Muscle of arm (tissue), 14 donors: ENCODE measurements at places on chromosomes 7 and 10. TPM values are rescaled to one million over a fixed set of nuclear protein-coding genes. Genes with fewer than 3 reads are reported as not detected.

SYCE1 gene
- 0.32 TPM for polyA plus RNA-seq

CDK5 gene
- 12.7 TPM for polyA plus RNA-seq

ARID5B gene
- polyA plus RNA-seq: 17.5 TPM

CLDN3 gene
- polyA plus RNA-seq: 0.38 TPM

NODAL gene
- polyA plus RNA-seq: 0.38 TPM

GPR37 gene
- polyA plus RNA-seq: 27.5 TPM

CALML5 gene
- not detected for polyA plus RNA-seq

- no peak for DNase-seq
These were observed 15.6 kb downstream of the SEC31B start for GRCh38 chr10:100504096-100504495.

- DNase-seq: no peak
These were observed 264.3 kb upstream of the RNF32 start for GRCh38 chr7:156376317-156376716.

DNA sequence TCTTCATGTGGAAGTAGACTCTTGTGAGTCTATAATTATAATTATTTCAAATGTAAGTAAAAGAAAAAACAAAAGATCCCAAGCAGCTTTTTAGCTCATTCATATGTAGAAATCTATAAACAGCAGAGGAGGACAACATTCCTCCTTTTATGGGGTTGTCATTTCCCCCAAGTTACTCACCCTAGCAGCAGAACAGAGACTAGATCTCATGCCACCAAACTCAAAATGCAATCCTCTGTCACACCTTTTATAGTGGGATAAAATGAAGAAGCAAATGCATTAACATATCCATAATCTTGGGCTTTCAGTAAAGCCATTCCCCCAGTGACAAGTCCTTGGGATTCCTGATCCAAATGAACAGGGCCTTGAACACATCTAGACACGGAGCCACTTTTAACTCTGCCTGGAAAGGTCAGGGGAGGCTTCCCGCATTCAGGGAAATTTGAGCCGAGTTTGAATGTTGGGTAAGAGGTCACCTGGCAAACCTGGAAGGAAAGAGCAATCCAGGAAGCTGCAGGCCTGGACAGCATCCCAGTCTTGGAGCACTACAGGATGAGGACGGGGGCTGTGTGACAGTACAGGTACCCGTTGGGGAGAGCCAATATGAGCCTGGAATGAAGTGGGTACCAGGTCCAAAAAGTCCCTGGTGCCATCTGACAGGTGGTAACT is 76.4 kb downstream of the DOCK4 start:
- DNase-seq: no peak

- no peak for DNase-seq
These were observed 25.1 kb downstream of the PWWP2B start for GRCh38 chr10:132421847-132422751.

- no peak for DNase-seq
These were observed 1174.9 kb upstream of the AUTS2 start for GRCh38 chr7:68423356-68423755.

DNA sequence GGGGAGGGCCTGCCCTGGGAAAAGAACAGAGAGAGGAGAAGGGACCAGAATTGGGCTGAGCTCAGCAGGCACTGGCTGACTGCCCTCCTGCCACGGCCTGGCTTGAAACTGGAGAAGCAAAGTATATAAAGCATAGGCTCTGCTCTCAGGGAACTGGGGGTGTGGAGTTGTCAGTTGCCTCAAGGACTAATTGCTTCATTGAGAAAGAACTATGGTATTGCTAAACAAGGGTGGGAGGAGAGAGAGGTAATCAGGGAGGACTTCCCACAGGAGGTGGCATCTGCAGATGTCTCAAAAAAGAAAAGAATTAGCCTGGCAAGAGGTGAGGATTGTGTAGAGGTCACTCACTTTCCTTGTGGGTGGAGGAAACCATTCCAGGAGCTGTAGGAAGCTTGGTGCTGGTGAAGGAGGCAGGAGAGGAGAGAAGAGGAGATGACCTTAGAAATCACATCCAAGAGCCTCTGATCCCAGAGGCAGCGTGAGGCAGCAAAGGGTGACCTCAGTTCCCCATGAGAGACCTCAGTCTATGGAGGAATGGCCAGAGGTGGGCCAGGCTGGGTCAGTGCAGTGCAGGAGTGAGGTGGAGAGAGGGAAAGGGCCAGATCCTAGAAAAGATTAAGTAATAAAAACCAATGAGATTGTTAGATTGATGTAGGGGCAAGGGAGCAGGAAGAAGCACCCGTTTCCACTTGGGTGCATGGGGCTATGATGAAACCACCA is 2.4 kb downstream of the PILRB start:
- DNase-seq: no peak

- no peak for DNase-seq
These were observed 102.3 kb upstream of the SEMA3E start for GRCh38 chr7:83751217-83751616.
